ENCODE measurements at places on chromosomes 12 and 14. TPM values are rescaled to one million over a fixed set of nuclear protein-coding genes. Genes with fewer than 3 reads are reported as not detected.

Gene RHEBL1
- total RNA-seq, result 0.60 TPM

Gene SPATS2
- total RNA-seq, result 48.0 TPM

Gene OR11H6
- total RNA-seq, result not detected

Gene CHPT1
- 18.6 TPM for total RNA-seq

Gene INSM2
- total RNA-seq, result not detected

Gene TMEM63C
- total RNA-seq, result 2.0 TPM

Gene ATG14
- total RNA-seq, result 8.9 TPM

Gene AQP2
- not detected for total RNA-seq

Measured in smooth muscle cell of the coronary artery (primary cell).